A549 (cell line): ENCODE measurements at places on chromosomes 4 and X.

DNA sequence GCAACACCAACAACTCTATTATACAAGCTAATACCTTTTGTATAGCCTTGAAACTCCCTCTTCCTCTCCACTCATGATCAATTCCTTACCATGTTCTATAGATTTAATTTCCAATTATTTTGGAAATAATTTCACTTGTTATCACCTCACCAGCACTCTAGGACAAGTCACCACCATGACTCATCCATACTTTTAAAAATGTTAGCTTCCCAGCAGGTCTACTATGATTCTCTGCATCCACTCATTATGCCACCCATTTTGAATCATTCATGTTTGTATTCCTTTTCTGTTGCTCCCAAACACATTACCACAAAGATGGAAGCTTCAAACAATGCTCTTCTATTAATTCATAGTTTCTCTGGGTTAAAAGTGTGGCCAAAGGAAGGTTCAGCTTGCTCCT is 469.6 kb downstream of the PDGFC start:
- no peak for DNase-seq

DNA sequence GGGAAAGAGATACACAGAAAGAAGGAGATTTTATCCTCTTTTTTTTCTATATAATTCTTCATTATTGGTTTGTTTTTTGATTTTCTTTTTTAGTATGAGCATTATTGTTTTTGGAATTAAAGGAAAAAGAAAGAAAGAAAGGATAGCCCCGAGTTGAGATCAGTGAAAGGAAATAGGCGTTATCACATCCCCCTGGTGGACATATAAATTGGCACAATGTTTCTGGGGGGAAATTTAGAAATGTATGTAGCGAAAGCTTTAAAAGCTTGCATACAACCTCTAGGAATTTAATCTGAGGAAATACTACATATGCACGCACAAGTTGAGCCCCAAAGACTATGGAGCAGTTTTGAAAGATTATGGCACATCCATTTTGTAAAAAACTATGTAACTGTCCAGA is 226.3 kb upstream of the LDB2 start:
- no peak for DNase-seq

DNA sequence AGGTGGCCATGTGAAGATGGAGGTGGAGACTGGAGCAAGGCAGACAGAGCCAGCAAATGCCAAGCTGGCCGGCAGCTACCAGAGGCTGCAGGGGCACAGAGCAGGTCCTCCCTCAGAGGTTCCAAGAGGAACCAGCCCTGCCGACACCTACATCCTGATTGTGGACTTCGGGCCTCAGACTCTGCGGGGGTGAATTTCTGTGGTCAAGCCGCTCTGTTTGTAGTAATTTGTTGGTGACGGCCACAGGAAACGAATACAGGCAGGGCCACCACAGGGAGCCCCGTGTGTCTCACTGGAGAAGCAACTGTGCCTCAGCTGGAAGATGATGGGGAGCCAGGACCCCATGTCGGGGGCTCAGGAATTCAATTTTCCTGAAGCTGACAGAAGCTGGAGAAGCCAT is 28.3 kb downstream of the ZFYVE28 start:
- DNase-seq, result no peak

DNA sequence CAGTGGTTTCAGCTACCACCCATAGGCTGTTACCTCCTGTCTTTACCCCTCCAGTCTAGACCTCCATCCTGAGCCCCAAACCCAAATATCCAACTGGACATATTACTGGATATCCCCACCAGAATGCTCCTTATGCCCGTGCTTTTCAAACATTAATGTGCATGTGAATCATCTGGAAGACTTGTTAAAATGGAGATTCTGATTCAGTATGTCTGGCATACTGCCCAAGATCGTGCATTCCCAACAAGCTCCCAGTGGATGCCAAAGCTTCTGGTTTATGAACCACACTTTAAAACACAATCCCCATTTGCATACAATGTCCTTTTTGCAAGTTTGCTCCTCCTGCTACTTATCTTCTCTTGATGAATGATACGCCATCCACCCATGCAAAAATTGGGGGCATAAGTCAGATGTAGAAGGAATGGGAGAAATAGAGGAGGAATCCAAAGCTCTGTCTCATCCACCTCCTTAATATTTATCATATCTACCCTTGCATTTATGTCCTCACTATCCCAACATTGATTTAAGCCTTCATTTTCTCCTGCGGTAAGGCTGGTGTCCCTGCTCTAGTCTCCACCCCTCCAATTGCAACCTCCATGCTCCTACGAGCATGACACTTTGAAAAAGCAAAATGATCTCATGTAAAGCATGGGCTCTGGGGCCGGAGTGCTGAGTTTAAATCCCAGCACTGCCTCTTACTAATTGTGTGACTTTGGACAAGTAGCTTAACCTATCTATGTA is 7.4 kb upstream of the PGRMC1 start:
- peak; percentile 56 for DNase-seq
